ENCODE measurements at places on chromosomes 11 and 22. TPM values are rescaled to one million over a fixed set of nuclear protein-coding genes. Genes with fewer than 3 reads are reported as not detected.

- no peak for DNase-seq
These were observed 47.8 kb downstream of the COPB1 start for GRCh38 chr11:14451825-14452224.

DNA sequence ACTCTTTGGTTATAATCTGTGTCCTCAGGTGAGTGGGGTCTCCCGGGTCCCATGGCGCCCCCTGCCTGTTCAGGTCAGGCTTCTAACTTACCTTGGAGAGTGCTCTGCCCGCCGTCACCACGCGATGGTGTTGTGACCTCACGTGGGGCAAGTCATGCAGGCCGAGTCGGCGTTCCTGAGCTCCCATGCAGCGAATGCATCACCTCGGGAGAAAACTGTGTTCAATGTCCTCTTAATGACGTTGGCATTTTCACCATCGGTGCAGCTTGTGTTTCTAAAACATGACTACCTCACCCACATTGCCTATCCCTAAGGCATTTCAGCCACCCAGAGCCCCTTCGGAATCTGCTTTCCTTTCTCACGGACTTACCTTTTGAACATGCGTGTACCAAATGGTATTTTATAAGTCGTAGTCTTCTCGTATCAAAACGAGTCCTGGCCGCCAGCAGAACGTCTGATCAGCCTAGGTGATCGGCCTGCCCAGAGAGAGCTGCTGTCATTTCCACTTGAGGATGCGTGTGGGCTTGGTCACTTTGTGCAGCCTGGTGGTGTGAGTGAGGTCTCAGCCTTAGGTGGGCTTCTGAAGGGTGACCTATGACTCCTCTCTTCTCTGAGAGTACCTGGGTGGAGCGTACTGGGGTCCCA lies 64.8 kb downstream of the TBC1D22A start:
- no peak for DNase-seq

GRCh38 chr22:24156141-24156912 lies 25.0 kb upstream of the SUSD2 start:
- DNase-seq: peak; percentile 45

BATF2 gene
- total RNA-seq: 2.9 TPM

DNA sequence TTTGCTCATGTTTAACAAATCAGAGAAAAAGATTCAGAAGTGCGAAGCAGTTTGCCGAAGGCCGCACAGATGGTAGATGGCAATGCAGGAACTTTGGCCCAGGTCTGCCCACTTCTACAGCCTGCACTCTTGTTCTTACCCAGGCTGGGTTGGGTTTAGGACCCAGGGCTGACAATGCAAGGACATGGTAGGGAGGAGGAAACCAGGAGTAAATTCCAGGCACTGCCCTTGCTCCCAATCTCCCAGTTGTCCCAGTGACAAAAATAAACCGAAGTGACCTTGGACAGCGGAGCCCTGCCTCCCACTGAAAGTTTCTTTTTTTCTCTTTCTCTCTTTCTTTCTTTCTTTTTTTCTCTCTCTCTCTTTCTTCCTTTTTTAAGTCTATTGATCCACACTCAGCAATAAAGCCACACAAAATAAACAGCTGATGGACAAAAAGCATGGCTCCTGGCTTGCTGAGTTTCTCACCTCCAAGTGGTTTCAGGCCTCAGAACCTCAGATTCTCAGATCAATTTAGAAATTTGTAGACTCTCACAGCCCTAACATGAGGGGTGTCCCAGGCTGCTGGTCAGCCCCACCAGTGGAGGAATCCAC lies 33.5 kb upstream of the FCHSD2 start:
- no peak for DNase-seq

DNA sequence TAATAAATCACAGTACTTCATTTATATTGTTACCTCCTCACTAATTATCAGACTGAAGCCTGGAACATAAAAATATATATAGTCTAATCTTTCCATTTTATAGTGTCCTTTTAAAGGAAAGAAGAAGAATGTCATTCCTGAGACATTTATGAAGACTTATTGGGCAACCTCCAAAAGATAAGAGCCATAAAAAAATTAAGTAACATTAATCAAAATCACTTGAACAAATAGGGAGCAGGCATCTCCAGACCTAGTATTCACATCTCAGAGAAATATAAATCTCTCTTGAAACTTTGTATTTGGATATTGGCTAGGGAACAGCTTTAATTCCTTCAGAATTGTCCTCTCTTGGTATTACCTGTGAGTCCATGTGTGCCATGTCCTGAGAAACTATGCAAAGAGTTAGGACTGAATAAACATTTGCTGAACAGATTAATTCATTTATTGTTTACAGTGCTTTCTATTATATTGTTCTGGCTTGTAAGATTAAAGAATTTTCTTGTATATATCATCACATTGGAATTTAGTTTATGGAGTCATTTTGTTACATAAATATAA lies 530.5 kb upstream of the LRRC4C start:
- DNase-seq: no peak

DNA sequence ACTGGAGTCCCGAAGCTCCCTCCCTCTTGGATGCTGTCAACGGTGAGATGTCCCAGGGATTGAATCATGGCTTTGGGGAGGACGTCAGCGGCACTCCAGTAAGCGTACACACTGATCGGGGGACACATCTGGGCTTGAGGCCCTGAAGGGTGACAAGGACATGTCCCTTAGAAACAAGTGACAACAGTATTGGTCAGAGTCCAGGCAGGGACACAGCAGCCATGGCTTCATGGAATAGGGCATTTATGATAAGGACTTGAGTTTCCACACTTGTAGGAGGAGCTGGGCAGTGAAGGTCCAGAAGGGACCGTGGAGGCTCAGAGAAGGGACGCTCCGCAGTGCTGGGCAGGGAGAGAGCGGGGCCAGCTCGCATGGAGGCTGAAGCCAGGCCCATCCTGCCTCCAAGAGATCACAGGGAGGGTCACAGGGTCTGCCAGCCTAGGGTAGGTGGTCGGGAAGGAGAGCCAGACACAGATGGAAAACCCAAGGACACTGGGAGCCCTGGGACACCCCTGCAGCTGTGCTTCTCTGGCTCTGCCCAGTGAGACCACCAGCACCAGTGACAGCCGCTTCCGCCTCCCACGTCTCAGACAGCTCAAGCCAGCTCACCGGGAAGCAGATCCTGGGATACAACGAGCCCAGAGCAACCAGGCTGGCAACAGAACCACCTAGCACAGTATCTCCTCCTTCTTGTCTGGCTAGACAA lies 22.9 kb upstream of the RFPL3 start:
- no peak for DNase-seq

- no peak for DNase-seq
These were observed 85.0 kb upstream of the EIF3D start for GRCh38 chr22:36613958-36614357.

WNT7B gene
- not detected for total RNA-seq

DNA sequence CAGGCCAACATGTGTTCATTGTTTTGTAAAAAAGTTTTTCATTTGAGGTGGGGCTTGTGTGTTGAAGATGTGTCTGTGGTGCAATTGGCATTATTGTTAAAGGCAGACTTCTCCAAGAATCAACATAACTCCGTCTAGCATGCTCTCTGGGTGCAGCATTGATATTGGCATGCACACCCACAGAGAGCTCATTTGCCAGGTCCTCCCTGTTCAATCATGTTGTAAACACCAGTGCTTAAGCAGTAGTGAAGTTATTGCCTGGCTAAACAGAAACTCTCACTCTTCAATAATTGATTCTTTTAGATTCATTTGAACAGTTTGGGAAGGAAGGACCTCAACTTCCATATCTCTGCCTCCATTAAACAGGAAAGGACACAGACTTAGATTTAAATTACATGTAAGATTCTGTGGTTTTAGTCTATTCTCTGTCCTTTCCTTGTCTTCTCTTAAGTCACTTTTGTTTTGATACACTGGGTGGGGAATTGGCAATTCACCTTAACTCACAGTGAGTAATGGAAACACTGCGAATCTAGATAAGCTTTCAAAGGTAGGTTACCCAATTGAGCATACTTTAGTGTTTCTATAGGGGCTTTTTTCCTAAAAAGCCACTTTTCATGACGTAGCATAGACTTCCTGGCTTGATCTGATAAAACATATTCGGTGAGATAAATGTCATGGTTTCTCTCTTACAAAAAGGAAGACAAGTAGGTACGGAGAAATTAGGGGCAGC lies 30.8 kb upstream of the EXPH5 start:
- DNase-seq: no peak

- DNase-seq: peak; percentile 7
These were observed 238.7 kb upstream of the PLET1 start for GRCh38 chr11:112499153-112499880.

SLC29A2 gene
- total RNA-seq: 9.8 TPM

DNA sequence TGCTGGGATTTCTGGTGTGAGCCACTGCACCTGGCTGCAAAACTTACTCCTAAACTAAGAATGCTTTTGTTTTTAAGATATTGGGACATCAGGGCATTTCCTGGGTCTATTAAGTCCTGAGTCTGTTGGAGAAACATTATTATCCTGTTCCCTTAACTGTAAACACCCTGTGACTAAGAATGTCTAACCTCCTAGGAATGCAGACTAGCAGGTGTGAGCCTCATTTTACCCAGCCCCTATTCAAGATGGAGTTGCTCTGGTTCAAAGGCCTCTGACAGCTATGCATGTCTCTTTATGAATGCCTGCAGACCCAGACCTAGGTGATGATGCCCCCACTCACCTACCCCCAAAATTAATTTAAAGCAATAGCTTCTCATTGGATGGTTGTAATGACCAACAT lies 46.2 kb downstream of the DEPDC5 start:
- DNase-seq: no peak

GRCh38 chr11:105863523-105863922 lies 158.5 kb downstream of the MSANTD4 start:
- no peak for DNase-seq

SAA4 gene
- total RNA-seq: not detected

- no peak for DNase-seq
These were observed 403.1 kb upstream of the CCDC90B start for GRCh38 chr11:83689144-83689780.

DNA sequence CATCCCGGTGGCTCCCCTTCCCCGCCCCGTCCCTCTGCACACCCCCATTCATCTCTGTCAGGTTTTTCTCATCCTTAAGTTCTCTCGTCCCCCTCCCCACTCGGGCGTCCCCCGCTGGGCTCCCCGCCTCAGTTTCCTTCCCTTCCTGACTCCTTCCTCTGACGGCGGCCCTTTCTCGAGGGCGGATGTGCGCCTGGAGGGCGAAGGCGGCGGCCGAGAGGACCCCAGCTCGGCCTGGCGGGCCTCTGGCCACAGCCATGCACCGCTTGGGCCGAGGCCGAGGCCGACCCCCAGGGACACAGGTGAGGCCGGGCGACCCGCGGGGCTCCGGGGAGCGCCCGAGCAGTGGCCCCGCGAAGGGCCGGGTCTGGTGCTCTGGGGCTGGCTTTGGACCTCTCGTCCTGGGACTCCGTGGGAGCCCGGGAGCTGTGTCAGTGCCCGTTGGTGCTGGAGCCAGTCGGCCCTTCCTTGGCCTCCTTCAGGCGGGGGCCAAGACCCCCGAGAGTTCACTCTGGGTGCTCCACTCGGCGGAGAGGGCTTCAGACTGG lies 2.9 kb downstream of the PHLDB1 start:
- DNase-seq: peak; percentile 26

DNA sequence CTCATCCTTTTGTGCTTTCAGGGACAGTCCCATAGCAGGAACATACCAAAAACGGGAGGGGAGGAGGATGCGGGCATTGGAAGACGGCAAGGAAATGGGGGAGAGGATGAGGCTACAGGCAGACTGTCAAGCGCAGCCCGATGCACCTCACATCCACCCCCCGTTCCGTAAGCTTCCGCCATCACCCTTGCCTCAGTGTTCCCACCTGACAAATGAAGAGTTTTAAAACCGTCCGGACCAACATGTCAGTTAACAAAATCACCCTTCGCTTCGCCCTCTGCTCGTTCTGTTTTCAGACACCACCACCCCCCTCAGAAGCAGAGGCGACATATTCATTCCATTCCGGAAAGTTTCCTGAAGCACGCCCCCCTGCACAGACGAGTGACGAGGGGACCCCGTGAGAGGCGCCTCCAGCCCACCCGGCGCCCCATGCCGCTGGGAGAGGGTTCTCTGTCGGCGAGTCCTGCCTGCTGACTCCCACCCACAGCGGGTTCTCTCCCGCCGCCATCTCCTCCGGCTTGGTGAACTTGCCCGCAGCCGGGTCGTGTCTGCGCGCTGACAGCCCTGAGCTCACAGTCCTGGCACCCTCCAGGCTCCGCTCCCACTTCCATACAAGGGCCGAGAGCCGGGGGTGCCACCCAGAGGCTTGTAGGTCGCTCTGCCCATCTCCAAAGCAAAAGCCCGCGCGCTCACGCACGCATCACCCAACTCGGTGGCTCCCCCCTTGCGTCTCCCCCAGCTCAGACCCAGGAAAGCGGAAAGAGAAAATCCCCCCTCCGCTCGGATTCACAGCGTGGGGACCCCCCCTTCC lies 1.5 kb downstream of the IGSF9B start:
- no peak for DNase-seq

DNA sequence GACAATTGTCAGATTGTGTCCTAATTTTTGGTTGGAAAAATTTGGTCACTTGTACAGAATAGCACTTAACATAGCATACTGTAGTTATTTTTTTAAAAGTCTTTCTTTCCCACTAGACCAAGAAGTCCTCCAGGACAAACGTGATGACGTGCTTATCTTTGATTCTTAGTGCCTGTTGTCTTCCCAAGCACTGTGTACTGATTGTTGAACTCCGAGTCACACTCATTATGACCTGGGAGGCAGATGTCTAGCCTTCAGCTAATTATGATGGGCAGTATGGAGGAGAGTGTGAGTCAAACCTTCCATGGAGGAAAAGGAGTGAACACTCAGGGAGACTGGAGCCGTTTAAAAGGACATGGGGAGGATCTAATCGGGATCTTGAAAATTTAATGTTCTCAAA lies 119.8 kb downstream of the SPON1 start:
- DNase-seq: no peak

RPL3 gene
- 1,959 TPM for total RNA-seq

DNA sequence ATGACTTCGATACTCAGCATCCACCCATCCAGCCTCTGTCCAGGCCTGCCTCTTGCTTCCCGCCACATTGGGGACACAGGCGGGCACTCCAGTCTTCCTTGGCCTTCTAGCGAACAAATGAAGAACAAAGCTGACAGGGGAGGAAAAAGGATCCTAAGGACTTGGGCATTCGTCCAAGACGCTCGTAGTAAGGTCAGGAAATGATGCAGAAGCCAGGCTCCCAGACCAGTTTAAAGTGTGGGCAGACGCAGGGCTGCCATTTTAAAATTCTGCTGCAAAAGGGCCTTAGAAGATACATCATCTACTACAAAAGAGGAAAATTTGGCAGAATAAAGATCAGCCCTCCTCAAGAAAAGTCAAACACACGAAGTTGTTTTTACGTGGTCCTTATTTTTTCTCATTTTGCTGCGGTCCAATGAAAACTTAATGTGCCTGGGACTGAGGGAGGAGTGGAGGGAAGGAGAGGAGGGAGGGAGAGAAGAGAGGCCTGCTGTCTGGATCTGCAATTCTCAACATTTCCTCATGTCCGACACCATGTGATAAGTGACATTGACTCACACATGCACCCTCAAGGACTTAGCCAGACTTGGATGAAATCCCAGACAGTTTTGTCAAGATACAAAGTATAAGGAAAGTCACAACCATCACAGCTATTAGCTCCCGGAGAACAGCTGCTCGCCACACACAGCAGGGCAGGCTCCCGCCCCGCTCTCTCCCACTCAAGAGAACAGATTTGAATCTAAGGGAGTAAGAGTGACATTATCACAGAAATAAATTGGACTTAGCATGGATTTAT lies 5.7 kb downstream of the DNAL4 start:
- peak; percentile 32 for DNase-seq

- DNase-seq: peak; percentile 48
These were observed 10.7 kb downstream of the PPFIA1 start for GRCh38 chr11:70281156-70281609.

GRCh38 chr11:78615724-78616123 lies 41.1 kb upstream of the NARS2 start:
- DNase-seq: no peak

- no peak for DNase-seq
These were observed 89.9 kb upstream of the APOA1 start for GRCh38 chr11:116927163-116927974.

All from stomach (tissue), 19 donors.